Stimulated activated CD8-positive, alpha-beta memory T cell treated with anti-CD3 and anti-CD28 coated beads, Interleukin-4, amount 100 ng/mL, for 4 hours (primary cell): ENCODE measurements at places on chromosomes 2 and 18.

- DNase-seq, result no peak
Measured at GRCh38 chr2:67842375-67842959, 220.3 kb downstream of the C1D start.

GRCh38 chr2:24421668-24422067, 61.3 kb upstream of the ITSN2 start:
- peak; percentile 18 for DNase-seq

DNA sequence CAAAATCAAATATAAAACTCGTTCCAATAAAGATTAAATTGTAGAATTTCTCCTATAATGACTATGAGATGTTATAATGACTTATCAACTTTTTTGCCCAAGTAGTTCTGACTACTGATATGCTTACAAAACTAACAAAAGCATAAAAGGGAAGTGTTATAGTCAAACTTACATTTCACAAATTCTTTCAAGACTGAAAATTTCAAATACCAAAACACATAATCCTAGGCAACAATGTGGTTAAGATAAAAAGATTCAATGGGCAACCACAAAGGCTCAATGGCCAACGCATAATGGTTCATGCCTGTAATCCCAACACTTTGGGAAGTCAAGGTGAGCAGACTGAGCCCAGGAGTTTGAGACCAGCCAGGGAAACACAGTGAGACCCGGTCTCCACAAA, 135.7 kb downstream of the USP34 start:
- no peak for DNase-seq

- DNase-seq, result no peak
Measured at GRCh38 chr2:144233733-144234541, 286.0 kb downstream of the ZEB2 start.

DNA sequence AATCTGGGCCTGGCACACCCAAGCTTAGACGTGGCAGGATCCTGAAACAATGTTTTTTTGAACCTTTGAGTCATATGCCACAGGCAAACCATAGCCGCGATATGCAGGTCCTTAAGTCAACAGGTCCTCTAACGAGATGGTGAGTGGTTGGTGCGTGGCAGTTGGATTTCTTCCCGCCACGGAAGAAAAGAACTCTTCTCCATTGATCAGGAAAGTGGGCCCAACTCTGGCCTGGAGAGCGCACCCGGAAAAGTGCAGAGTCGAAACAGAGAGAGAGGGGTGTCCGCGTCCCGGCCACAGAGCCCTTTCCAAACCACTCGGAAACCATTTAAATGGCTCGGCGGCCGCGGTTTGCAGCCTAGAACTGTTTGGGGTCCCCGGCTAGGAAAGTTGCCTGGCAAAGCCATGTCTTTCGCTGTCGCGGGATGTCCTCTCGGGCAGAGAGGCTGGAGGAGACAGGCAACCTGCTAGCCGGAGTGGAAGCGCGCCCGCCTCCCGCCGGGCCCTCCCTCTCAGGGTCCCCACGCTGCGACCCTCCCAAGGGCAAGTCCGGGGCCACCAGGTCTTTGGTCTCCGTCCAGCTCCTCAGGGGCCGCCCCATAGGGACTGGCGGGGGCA, 777 bp downstream of the GALNT3 start:
- no peak for DNase-seq

GRCh38 chr2:188576651-188577050, 285.0 kb downstream of the GULP1 start:
- DNase-seq, result no peak

DNA sequence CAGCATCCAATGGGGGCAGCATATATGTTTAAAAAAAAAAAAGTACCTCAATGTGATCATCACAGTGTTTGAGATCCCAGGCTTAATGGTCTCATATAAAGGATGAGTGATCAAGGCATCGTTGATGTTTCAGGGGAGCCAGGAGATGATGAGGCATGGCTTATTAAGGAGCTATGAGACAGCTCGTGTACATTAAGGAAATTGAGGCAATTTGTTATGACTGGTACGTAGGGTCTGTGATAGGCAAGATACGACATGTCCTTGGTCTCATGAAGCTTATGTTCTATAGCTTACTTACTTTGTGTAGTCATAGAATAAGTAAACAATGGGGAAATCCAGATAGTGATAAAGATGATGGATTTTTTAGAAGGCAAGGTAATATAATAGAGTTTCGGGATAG, 49.1 kb upstream of the FAM171B start:
- DNase-seq, result no peak

DNA sequence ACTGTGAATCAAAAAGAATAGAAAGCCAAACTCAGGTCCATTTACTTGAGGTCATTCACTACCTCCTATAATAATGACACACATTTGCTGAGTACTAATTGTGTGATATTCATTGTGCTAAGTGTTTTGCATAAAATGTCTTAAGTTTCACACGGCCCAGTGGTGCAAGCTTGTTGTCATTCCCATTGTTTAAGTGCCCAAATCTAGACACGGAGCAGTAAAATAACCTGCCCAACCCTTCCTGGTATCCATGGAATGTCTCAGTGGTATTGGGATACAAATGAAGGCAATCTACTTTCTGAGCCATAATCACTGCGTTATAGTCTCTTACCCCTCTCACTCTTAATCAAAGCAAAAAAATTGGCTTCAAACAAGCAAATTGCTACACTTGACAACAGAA, 233.3 kb downstream of the NCKAP5 start:
- DNase-seq, result no peak

- DNase-seq, result no peak
Measured at GRCh38 chr2:177489719-177490301, 97.2 kb downstream of the AGPS start.

- no peak for DNase-seq
Measured at GRCh38 chr18:41695441-41695840, 259.6 kb upstream of the PIK3C3 start.

DNA sequence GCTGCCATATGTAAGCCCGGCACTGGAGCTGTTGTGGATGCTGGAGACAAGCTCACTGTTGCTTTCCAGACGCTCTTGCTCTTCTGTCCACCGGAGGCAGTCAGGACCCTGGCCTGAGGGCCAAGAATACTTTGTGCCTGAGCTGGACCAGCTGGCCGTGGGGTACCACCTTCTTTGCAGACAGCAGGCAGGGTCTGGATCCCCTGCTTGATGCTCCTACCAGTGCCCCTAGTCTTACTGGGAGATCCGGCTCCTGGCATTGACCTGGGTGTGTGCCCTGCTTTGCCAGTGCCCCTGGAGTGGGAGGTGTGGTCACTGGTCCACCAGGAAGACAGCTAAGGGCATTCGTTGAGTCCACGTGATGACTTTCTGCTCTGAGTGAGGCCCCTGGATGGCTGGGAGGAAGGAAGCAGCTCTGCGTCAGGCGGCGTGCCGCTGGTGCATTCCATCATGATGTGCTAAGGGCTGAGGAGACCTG, 59.3 kb downstream of the LRRFIP1 start:
- no peak for DNase-seq

DNA sequence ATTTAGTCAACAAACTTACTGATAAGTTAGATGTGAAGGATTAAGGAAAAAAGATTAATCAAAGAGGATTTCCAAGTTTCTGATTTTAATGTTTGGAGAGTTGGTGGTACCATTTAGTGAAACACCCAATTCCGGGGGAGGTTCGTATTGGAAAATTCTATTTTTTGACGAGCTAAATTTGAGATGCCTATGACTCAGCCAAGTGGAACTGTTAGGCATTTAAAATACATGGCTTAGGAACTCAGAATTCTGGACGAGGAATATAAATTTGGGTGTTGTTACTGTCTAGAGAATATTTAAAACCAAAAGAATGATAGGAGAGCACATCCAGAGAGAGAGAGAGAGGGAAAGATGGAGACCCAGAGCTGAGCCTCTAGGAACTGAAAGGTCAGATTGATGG, 103.6 kb downstream of the TMX3 start:
- no peak for DNase-seq

- no peak for DNase-seq
Measured at GRCh38 chr2:225104971-225105370, 62.7 kb upstream of the DOCK10 start.

DNA sequence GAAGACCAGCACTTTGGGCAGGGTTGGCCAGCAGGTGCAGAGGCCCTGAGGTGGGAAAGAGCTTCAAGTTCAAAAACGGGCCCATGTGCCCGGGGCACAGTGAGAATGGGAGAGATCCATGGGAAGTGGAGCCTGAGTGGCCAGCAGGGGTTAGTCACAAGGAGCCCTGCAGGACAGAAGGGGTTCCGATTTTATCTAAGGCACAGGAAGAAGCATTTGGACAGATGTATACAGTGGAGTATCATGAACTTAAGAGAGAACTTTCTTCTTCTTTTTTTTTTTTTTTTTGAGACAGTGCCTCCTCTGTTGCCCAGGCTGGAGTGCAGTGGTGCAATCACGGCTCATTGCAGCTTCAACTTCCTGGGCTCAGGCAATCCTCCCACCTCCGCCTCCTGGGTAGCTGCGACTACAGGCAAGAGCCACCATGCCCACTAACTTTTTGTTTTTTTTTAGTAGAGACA, 24.0 kb downstream of the WIPF1 start:
- DNase-seq, result no peak

DNA sequence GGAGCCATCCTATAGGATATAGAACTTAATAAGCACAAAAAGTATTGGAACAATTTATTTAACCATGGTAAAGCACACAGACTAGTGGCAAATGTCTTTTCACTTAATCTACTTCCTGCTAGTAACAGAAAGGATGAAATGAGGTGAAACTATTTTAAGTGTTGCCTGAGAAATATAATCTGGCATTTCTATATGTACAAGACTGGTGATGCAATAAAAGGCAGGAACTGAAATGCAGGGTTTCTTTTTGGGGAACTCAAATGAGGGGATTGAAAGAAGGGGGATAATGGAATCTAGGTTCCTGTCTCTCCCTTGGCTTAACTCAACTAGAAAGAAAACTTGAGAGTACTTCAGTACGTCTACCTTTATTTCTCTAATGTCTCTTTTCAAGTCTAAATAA, 122.3 kb downstream of the MEMO1 start:
- no peak for DNase-seq

DNA sequence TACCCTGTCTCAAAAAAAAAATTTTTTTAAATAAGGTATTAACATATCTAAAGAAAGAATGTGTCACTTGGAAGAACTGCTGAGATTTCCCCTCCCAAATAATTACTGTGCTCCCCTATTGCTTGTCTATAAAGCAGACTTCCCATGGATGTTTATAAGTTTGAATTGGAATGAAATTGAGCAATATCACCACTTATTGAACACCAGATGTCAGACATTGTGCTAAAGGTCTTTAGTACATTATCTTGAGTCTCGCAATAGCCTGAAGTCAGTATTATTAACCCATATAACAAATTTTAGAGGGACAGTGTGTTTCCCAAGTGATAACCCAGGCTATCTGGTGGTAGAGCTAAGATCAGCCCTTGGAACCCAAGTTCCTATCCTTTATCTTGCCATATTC, 102.9 kb upstream of the MSH2 start:
- no peak for DNase-seq

DNA sequence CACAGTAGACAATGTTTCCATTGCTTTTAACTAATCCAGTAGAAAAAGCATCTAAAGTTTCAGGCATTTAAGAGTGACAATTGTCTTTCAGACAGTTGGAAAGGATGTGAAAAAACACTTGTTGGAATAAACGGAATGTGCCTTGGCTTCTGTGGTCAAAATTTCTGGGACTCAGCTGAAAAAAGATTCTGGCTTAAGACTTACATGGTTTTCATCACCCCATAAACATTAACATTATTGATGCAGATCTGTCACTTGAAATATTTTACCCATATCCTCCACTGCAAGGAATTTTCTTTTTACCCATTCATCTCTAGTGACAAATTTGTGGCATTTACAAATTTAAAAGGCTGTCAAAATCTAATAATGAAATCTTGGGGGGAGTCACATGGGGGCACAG, 166.0 kb downstream of the SRBD1 start:
- DNase-seq, result no peak

- no peak for DNase-seq
Measured at GRCh38 chr18:58216071-58216481, 172.1 kb downstream of the NEDD4L start.

DNA sequence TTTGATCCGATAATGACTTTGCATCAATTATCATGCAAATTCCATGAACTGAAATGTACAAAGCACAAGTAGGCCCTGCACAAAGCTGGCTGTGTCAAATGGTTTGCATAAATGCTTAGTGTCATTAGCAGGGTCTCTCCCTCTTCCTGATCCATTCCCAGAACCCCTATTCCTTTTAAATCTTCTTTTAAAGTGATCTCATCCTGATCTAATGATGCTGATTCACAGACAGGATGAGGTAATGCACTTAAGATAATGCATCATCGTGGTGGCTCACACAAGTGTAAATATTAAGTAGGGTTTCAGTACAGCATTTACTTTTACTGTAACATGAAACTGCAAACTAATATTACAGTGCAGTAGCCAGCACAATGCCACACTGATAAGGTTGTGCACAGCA, 304.8 kb upstream of the SOX11 start:
- no peak for DNase-seq

GRCh38 chr2:181268174-181268867, 188.9 kb upstream of the ITGA4 start:
- no peak for DNase-seq

DNA sequence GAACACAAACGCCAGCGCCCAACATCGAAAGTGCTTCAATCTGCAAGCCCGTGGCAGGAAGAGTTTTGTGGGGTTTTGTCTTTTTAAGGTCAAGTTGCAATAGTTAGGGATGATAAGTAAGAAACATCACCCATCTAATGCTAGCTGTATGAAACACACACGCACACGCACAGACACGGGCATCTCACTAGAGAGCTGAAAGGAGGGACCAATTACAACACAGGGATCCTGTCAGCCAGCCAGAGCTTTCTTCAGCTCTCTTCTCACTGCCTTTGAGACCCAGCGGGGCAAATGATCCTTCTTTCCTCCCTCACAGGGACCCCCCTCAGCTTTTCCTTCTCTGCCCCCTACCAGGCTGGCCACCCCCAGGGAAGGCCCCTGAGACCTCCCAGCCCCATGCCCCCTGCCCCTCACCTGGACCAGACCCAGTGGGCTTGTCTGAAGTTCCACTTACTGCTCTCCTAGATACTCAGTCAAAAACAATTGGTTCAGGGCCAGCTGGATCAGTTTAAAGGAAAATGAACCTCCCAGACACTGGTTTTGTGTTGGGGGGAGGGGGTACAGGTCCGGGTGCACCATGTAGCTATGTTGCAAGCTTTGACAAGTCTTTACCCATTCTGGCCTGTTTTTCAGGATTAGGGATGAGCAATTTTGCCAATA, 17.9 kb downstream of the CYP26B1 start:
- no peak for DNase-seq

- no peak for DNase-seq
Measured at GRCh38 chr2:156129227-156129626, 203.3 kb downstream of the NR4A2 start.

DNA sequence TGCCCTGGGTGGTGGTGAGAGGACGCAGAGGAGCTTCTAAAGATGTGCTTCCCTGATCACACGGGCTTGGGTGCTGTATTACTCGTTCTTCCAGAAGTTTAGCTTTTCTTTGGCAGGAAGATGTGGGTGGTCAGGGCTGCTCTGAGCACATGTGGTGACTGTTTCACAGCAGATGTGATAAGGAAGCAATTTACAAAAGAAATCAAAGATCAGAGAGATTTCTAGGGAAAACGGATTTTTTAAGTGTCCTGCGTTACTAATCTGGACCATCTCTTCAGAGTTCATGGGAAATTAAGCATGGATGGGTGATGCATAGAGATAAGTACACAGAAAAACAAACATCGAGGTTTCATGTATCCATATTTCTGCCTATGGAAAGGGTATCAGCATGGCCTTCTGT, 99.4 kb downstream of the WDSUB1 start:
- DNase-seq, result no peak
